ENCODE measurements at places on chromosomes 3 and 15.

- no peak overlapping the region for H3K27ac ChIP-seq
- DNase-seq: no peak
- H3K36me3 ChIP-seq: no peaks in the 10 kb centered on the region
- no peaks in the 10 kb centered on the region for H3K4me1 ChIP-seq
- no peaks in the 10 kb centered on the region for H3K27me3 ChIP-seq
These were observed 195.9 kb upstream of the DPH6 start for GRCh38 chr15:35741881-35742280.

DNA sequence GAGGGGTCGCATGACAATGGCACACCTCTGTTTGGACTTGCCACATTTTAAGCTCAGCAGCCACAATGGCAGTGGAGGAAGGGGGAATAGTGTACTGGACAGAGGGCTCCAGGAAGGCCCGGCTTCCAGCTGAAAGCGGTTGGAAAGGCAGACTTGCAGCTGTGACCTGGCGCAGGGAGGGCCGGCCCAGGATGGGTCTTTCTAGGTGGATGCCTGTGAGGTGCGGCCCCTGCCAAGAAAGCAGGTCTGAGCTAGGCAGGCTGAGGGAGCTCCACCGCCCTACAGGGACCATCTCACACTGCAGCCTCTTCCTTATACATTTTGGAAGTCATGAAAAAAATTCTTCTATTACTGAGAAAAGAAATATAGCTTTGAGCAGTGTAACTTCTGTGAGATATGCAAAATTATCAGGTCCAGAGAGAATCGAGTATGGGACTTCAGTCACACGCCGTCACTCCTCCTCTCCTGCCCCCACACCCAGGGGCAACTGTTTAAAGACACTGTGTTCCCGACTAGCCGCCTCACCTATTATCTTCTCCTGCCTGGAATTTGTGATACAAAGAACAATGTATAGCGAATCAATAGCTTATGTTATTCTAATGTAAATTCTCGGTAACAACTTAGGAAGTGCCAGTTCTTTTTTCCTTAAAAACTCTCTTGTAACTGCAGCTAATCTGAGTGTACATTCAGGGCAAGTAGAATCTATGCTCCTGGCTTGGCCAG, 331.0 kb downstream of the OCA2 start:
- H3K4me1 ChIP-seq: peaks cover 4% of the 10 kb centered on the region
- H3K4me3 ChIP-seq: no peak overlapping the region
- DNase-seq: no peak
- no peak overlapping the region for H3K27ac ChIP-seq
- no peaks in the 10 kb centered on the region for H3K36me3 ChIP-seq

GRCh38 chr3:16127249-16127648, 47.2 kb upstream of the GALNT15 start:
- H3K4me1 ChIP-seq: no peaks in the 10 kb centered on the region
- DNase-seq: no peak
- H3K27me3 ChIP-seq: no peaks in the 10 kb centered on the region
- no peak overlapping the region for H3K4me3 ChIP-seq

- H3K27me3 ChIP-seq: no peaks in the 10 kb centered on the region
- no peak overlapping the region for H3K4me3 ChIP-seq
- no peaks in the 10 kb centered on the region for H3K4me1 ChIP-seq
- H3K36me3 ChIP-seq: no peaks in the 10 kb centered on the region
These were observed 723.4 kb downstream of the ZPLD1 start for GRCh38 chr3:103158183-103158582.

GRCh38 chr3:31911124-31911523, 69.9 kb downstream of the OSBPL10 start:
- H3K36me3 ChIP-seq: no peaks in the 10 kb centered on the region
- H3K27me3 ChIP-seq: no peaks in the 10 kb centered on the region
- DNase-seq: no peak

- no peak overlapping the region for H3K4me3 ChIP-seq
- H3K27ac ChIP-seq: no peak overlapping the region
- H3K4me1 ChIP-seq: no peaks in the 10 kb centered on the region
- no peak for DNase-seq
These were observed 113.7 kb downstream of the LIPC start for GRCh38 chr15:58545307-58546065.

DNA sequence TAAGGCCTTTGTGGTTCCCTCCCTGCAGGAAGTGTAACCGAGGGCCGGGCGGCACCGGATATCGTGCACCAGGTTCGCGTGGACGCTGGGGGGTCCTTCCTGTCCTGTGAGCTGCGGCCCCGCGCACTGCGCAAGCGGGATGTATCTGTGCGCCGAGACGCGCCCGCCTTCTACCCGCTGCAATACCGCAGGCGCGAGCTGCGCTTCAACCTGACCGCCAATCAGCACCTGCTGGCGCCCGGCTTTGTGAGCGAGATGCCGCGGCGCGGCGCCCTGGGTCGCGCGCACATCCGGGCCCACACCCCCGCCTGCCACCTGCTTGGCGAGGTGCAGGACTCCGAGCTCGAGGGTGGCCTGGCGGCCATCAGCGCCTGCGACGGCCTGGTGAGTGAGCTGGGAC, 35.9 kb downstream of the SAXO2 start:
- no peaks in the 10 kb centered on the region for H3K36me3 ChIP-seq
- H3K27ac ChIP-seq: no peak overlapping the region
- DNase-seq: no peak
- no peaks in the 10 kb centered on the region for H3K27me3 ChIP-seq
- no peaks in the 10 kb centered on the region for H3K4me1 ChIP-seq

DNA sequence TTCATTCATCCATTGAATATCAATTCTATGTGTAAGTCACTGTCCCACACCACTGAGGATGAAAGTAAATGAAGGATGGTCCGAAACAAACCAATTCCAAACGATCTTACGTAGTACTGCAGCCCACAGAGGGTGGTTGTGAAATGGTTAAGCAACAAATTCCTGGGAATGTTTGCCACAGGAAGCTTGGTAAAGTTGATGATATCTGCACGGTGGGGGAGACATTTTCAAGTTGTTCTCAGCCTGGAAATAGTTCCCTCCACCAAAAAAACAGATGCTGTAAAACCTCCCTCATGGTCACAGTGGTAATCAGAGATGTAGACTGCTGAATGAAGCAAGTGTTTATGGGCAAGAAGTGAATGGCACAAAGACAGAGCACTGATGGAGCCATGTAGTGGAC, 35.9 kb upstream of the BNC1 start:
- H3K27ac ChIP-seq: no peak overlapping the region
- no peaks in the 10 kb centered on the region for H3K27me3 ChIP-seq
- peaks cover 6% of the 10 kb centered on the region for H3K4me1 ChIP-seq
- no peak overlapping the region for H3K4me3 ChIP-seq
- H3K36me3 ChIP-seq: no peaks in the 10 kb centered on the region
- DNase-seq: peak; percentile 63

GRCh38 chr3:102727340-102727739, 292.5 kb downstream of the ZPLD1 start:
- no peak overlapping the region for H3K27ac ChIP-seq
- DNase-seq: no peak
- no peaks in the 10 kb centered on the region for H3K27me3 ChIP-seq
- H3K4me3 ChIP-seq: no peak overlapping the region

DNA sequence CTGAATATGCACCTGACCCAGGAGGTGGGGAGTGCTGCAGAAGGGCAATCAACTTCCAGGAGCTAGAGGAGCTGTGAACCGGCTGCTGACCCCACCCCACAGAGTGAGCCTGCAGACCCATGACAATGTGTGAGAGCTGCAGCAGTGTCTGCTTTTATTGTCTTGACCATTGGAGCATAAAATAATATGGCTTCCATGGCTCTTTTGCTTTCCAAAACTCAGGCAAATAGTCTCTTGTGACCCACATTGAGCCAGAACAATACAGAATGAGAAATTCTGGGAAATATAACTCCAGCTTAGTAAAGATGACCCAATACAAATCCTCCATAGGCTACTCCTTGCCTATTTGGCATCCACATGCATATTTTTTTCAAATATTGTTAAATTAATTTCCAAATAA, 309.6 kb downstream of the PYDC2 start:
- no peaks in the 10 kb centered on the region for H3K36me3 ChIP-seq
- no peak overlapping the region for H3K4me3 ChIP-seq
- no peaks in the 10 kb centered on the region for H3K27me3 ChIP-seq
- no peak overlapping the region for H3K27ac ChIP-seq
- DNase-seq: no peak

DNA sequence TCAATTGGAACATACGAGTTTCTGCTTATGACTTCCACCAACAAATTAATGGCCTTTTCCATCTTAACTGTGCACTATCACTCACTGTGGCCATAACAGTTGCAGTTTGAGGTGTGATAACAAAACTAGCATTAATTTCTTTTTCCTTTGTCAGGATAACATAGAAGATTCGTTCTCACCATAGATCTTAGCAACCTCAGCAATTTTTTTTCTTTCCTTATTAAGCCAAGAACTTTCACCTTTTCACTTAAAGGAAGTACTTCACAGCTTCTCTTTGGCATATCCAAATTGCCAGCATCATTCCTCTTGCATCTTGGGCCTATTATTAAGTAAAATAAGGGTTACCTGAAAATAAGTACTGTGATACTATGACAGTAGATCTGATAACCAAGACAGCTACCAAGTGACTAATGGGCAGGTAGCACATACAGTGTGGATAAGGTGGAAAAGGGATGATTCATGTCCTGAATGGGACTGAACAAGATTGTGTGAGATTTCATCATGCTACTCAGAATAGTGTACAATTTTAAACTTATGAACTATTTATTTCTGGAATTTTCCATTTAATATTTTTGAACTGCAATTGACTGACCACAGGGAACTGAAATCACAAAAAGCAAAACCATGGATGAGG, 46.6 kb downstream of the CEP70 start:
- H3K27ac ChIP-seq: no peak overlapping the region
- no peaks in the 10 kb centered on the region for H3K4me1 ChIP-seq
- H3K27me3 ChIP-seq: no peaks in the 10 kb centered on the region
- no peaks in the 10 kb centered on the region for H3K36me3 ChIP-seq
- no peak for DNase-seq

- no peak overlapping the region for H3K27ac ChIP-seq
- no peak for DNase-seq
- H3K4me1 ChIP-seq: no peaks in the 10 kb centered on the region
These were observed 525.3 kb upstream of the ZNF717 start for GRCh38 chr3:76310667-76311066.

GRCh38 chr15:77457905-77458265, 37.2 kb downstream of the HMG20A start:
- no peaks in the 10 kb centered on the region for H3K4me1 ChIP-seq
- no peaks in the 10 kb centered on the region for H3K36me3 ChIP-seq
- no peaks in the 10 kb centered on the region for H3K27me3 ChIP-seq

DNA sequence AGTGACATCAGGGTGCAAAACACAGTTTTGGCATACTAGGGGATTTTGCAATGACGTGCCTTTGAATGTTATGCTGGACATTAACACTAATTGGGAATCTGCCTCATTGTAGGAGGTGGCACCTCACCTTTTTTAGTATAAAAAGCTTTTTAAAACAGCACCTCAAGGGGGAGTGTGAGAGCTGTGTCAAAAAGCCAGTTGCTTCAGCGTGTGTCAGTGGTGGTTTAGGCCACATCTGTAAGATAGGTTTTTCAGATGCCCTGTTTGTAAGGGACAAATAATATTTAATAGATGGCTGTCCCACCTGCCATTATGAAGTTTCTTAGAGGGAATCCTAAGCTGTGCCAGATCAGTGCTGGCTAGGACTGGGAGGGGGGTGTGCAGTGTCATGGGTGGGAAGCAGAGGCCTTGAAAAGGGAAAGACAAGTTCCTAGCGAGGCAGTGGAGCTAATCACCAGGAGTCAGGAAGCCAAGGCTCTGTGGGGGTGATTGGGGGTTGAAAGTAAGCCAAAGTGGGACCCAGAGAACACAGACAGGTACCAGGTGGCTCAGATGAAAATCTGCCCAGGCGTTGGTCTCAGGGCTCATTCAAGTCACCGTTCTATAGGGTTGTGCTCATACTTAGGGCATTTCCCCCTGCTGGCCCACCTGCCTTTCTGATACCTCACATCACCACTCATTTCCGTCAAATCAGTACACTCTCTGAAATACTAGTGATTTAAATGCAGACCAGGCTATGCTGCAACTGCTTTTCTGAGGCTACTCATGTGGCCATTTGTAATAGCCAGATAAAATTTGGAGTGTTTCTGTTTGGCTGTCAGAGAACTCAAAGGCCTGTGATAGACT, 120.5 kb downstream of the BBX start:
- H3K4me1 ChIP-seq: peaks cover 1% of the 10 kb centered on the region
- H3K27me3 ChIP-seq: no peaks in the 10 kb centered on the region
- no peak overlapping the region for H3K4me3 ChIP-seq
- H3K27ac ChIP-seq: no peak overlapping the region
- H3K36me3 ChIP-seq: no peaks in the 10 kb centered on the region

- H3K27me3 ChIP-seq: no peaks in the 10 kb centered on the region
- no peak within 1 kb of the TSS for H3K27ac ChIP-seq
- H3K4me3 ChIP-seq: no peak within 1 kb of the TSS
- H3K4me1 ChIP-seq: no peaks in the 10 kb centered on the region
- peak; percentile 10 for DNase-seq
- H3K36me3 ChIP-seq: no peaks in the 10 kb centered on the region
These were observed at the start of gene MDFIC2 for GRCh38 chr3:70312336-70312735. TSS of gene MDFIC2 (minus strand) at chr3:70312638. CDS start at chr3:70311973, 665 bp downstream.

DNA sequence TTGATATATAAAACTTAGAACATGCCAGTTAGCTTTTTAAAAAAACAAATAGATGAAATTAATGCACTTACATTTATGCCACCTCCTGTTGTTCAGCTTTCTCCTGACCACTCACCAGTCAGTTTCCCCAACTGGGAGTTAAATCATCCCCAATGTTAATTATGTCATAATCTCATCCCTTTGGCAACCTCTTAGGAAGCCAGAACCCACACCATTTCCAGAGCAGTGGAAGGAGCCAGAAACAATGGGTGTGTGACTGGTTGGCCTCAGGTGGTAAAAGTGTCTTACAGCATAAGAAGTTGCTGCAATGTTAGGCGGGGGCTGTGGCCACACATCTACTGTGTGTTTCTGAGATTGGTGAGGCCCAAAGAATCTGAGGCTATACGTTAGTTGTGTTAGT, 46.5 kb upstream of the MITF start:
- H3K4me3 ChIP-seq: no peak overlapping the region
- no peaks in the 10 kb centered on the region for H3K36me3 ChIP-seq
- H3K27me3 ChIP-seq: no peaks in the 10 kb centered on the region
- no peaks in the 10 kb centered on the region for H3K4me1 ChIP-seq
- DNase-seq: peak; percentile 33

DNA sequence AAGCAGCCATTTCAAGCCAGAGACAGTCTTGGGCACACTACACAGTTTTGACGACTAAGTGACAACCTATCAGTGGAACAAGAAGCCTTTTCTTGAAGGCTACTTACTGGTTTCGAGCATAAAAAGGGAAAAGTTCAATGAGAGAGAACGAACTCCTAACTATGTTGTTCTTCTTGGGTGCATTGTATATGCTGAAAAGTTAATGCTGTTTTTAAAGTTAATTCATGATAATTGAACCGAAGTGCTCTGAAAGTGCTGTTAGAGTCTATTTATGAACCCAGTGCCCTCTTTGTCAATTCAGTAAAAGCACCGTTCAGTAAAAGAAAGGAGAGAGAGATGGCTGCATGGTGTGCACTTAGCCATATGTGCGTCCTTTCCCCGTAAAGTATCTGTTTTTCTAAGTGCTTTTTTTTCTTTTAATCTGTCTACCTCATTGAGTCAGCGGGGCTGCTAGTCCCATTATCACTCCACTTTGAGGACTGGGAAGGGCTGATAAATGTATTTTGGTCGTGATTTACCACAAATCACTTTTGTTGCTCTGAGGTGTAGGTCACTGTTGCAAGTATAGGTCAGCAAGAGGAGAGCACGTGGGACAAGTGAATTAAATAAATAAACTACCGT, 380.7 kb upstream of the GOLIM4 start:
- no peaks in the 10 kb centered on the region for H3K27me3 ChIP-seq
- no peak overlapping the region for H3K4me3 ChIP-seq
- no peaks in the 10 kb centered on the region for H3K36me3 ChIP-seq
- DNase-seq: no peak
- no peak overlapping the region for H3K27ac ChIP-seq
- no peaks in the 10 kb centered on the region for H3K4me1 ChIP-seq
